ENCODE measurements at places on chromosomes 2 and 18.

GRCh38 chr18:45456090-45457021 is 158.9 kb upstream of the SLC14A2 start:
- no peak for DNase-seq

- DNase-seq: no peak
Observed at GRCh38 chr2:20108655-20109396, 57.4 kb upstream of the LAPTM4A start.

GRCh38 chr2:128736689-128737545 is 418.2 kb upstream of the HS6ST1 start:
- peak; percentile 21 for DNase-seq

GRCh38 chr2:147553775-147554271 is 291.0 kb upstream of the ACVR2A start:
- DNase-seq: no peak

GRCh38 chr18:58536534-58537271 is 92.2 kb downstream of the ALPK2 start:
- DNase-seq: no peak

GRCh38 chr2:128726236-128726635 is 407.6 kb upstream of the HS6ST1 start:
- DNase-seq: no peak

GRCh38 chr2:223896833-223897311 is 48.3 kb downstream of the WDFY1 start:
- no peak for DNase-seq

DNA sequence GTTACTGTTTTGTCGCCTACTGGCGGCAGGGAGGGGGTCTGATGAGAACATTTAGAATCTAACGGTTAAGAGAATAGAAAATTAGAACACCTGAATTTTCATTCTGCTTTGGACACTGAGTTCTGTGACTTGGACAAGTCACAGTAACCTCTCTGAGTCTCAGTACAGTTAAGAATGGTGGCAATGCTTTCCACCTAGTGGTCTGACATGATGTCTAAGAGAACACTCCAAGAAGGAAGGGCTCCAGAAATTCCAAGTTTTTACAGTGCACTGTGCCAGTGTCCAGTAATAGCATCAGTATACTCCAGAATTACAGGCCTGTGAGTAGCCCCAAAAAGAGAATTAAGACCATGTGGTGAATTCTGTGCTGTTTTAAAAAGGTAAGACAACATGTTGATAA is 174.1 kb upstream of the ZFP36L2 start:
- DNase-seq: no peak

DNA sequence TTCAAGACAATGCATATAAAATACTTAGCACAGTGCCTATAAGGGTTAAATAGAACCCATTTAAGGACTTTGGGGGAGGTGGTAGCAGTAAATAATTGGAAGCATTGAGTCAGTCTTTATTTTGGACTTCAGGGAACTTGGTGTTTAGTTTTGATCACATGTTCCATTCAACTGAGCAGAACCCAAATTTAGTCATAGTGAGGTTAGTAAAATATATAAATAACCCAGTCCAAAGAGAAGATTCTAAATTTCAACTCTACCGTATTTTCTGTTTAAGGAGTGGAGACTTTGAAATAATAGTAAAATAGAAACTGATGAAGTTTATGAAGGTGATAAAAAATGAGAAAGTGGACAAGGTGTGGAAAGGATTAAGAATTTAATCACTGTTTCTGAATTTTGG is 19.7 kb downstream of the TWSG1 start:
- no peak for DNase-seq

GRCh38 chr2:104658144-104658835 is 195.6 kb upstream of the POU3F3 start:
- DNase-seq: no peak

DNA sequence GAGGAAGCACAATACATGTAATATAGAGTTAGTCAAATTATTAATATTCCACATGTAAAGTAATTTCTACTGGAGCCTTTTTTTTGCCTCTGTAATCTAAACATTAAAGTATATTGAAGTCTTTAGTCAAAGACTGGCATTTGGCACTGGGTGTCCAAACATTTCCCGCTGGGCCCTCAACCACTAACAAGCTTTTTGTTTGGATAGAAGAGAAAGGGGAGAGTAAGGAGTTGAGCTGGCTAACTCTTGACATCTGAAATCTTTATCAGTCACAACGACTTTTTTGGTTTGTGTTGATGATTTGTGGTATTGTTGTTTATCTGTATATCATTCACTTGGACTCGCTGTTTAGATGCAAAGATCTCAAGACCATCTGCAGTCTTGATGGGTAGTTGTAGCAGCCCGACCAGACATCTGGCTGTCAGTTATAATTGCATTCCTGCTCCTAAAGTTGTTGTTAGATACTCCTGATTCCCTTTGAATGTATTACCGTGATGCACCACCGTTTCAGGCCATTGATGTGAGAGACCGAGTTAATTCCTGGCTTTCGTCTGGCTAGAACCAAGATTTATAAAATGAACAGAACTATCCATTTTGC is 379.6 kb downstream of the MTX2 start:
- no peak for DNase-seq

- DNase-seq: no peak
Observed at GRCh38 chr2:134432435-134432883, 178.6 kb downstream of the MGAT5 start.

DNA sequence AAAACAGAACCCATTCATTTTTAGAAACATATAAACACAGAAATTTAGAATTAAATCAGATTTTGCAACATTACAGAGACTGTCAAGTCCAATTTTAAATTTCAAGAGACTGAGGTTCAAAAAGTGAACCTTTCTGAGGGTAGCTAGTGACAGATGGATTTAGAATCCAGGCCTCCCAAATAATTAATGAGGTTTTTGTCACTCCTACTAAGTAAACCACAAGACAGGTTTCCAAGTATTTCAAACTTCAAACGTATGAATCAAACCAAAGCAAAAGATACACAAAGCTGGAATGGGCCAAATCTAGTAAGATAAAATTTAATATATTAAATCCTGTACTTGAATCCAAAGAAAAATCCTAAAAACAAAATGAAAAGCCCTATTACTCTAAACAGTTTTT is 25.3 kb downstream of the PPP4R3B start:
- DNase-seq: no peak

GRCh38 chr18:50830544-50830943 is 10.7 kb upstream of the MRO start:
- DNase-seq: no peak

GRCh38 chr2:237143676-237144440 is 58.2 kb downstream of the COPS8 start:
- no peak for DNase-seq

DNA sequence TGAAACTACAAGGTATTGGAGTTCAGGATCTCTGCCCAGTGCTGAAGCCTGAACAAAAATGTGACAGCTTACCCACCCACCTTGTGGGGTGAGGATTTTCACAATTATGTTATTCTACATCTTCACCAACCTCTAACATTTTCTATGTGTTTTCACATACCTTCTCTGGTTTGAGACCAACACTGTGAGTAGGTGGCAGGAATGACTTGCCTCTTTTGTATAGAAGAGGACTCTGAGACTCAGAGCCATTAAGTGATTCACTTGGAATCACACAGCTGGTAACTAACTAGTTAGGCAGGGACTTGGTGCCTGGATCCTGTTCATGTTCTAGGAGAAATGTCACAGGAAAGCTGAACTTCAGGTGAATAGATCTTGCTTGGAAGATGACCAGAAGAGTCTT is 14.8 kb upstream of the SRBD1 start:
- no peak for DNase-seq

GRCh38 chr2:195561116-195561921 is 95.7 kb upstream of the SLC39A10 start:
- DNase-seq: no peak

GRCh38 chr18:74137920-74138538 is 9.6 kb downstream of the FBXO15 start:
- no peak for DNase-seq

DNA sequence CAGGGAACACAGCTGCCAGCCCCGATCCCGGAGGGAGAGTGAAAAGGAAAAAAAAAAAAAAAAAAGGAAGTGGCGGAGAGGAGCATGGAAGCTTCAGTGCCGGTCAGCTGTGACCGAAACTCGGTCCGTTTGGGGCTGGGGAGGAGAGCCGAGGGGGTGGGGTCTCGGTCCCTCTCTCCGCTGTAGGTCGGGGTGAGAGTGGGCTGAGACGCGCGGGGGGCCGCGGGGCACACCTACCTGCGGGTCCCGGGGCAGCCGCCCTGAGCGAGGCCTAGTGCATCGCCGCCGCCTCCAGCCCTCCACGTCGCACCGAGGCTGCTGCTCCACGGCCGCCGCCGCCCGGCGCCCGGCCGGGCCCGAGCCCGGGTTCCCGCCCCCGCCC is 536 bp downstream of the VPS54 start:
- DNase-seq: no peak

GRCh38 chr2:160474319-160474645 is 19.3 kb downstream of the RBMS1 start:
- no peak for DNase-seq

DNA sequence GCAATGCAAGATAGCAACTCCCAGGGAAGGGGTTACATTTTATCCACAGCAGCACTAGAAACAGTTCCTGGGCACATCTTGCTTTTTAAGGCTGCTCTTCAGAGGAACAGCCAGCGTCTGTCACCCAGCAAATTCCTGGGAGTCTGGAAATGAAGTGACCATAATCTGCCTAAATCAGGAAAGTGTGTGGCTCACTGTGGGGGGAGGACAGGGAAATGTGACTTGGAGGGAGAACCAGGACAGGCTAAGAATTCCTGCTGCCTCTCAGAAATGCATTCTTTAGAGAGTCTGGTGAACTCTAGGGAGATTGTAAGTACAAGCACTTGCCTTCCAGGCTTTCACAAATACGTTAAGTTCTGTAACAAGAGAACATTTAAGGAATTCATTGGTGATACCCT is 364.3 kb upstream of the SPHKAP start:
- DNase-seq: no peak

DNA sequence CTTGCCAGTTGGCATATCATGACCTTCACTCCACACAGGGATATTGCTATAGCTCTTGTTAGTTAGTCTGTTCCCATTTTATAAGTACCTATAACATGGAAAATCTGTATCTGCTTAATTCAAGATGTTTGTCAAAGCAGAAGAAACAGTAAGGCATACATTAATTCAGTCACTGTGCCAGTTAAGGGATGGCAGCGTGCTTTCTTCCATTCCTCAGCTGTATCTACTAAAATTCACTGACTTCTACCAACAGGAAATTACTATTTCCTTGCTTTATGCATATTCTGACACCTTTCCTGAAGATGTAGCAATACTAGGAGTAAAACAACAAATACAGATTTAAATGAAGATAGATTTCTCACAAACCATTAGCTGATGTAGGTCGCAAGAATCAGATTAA is 59.9 kb downstream of the RNF152 start:
- no peak for DNase-seq

GRCh38 chr18:34509163-34509562 is 200.9 kb upstream of the DTNA start:
- no peak for DNase-seq

GRCh38 chr18:52748343-52748742 is 408.3 kb downstream of the DCC start:
- no peak for DNase-seq

DNA sequence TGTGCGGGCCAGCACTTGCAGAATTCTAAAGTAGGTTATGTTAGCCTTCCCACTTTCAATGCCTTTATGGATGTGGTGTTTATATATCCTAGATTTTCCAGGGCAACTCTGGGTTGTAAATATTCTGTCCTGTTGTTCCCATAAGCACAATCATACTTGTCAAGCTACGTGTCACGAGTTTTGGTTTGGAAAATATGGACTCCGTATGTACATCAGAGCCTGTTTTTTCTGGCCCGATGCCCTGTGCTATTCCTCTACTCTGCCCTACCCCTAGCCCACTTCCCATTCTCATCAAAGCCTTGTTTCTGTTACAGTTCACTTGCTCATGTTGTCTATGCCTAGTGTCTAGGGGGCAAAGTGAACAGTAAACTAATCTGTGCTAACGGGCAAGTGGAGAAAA is 27.0 kb upstream of the ZEB2 start:
- no peak for DNase-seq

DNA sequence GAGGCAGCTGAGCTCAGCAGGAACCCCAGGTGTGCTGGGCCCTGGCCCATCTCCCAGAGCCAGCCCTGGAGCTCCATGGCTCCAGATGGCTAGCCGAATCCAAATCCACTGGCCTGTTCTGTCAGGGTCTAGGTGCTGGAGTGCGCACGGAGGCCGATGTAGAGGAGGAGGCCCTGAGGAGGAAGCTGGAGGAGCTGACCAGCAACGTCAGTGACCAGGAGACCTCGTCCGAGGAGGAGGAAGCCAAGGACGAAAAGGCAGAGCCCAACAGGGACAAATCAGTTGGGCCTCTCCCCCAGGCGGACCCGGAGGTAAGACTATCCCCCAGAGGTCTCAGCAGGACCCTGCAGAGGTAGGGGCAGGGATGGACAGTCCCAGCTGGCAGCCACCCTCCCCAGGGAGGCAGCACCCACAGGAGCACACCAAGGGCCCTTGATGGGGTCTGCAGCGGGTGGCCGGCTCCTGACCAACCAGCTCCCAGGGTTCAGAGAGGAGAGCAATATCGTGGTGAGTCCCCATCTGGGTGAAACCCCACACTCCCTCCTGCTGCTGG is 26.1 kb upstream of the PRLH start:
- DNase-seq: no peak

DNA sequence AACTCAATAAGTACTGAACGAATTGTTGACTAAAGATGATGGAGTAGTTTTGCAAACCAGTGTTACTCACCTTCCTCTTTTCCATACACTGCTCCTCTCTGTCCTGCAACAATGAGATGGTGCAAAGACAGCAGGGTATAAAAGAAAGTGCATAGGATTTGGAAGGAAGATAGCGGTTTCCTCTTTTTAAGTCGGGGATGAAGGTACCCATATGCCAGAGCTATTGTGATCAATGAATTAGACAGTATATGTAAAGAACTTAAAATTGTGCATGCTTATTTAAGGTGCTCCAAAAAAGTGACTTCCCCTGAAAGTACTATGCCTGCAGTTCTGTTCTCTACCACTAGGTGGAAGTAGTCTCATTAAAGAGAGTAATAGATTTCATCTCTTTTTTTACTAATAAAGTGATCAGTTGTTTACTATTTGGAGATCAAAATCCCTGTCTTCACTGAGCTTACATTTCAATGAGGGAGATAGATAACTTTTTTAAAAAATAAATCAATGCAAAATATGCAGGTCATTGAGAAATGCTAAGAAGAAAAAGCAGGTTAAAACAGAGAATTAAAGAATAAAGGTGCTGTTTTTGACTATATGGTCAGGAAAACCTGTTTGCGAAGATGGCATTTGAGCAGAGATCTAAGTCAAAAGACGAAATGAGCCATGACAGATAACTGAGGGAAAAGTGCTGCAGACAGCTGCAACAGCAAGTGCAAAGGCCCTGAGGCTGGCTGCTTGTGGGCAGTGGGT is 339.7 kb upstream of the SLC14A2 start:
- DNase-seq: no peak

DNA sequence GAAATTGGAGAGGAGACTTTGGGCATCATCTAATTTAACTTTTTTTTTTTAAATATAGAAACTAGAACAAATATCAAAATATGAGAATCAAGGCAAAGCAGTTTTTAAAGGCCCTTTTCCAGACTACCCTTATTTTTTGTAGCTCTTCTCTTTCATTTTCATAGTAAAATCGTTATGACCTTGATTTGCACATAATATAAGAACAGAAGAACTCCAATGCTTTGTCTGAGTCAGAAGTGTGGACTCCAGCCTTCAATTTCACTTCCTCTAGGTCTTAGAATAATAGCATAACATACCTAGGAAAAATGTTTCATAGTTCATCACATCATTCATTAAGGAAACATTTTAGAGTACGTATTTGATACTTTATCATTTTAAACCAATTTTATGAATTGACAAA is 74.4 kb downstream of the ANKRD12 start:
- DNase-seq: no peak

Measured in stimulated activated CD8-positive, alpha-beta memory T cell treated with anti-CD3 and anti-CD28 coated beads, Interleukin-4, amount 100 ng/mL, for 1 hour (primary cell).